SJSA1 (cell line): ENCODE measurements at places on chromosomes 2 and 18. TPM values are rescaled to one million over a fixed set of nuclear protein-coding genes. Genes with fewer than 3 reads are reported as not detected.

The LIMS4 gene
- 2.3 and 2.7 TPM in 2 replicates for total RNA-seq

The SULT1C4 gene
- 0.25 and 1.7 TPM in 2 replicates for total RNA-seq

The SPATA3 gene
- not detected in 2 replicates for total RNA-seq

The DCC gene
- not detected in 2 replicates for total RNA-seq

The SKA1 gene
- total RNA-seq, result 70.2 and 71.5 TPM in 2 replicates

The DNAJC5G gene
- not detected in 2 replicates for total RNA-seq

The LIMS1 gene
- 106 and 169 TPM in 2 replicates for total RNA-seq

The TCF4 gene
- total RNA-seq, result 33.6 and 55.8 TPM in 2 replicates

The TM4SF20 gene
- not detected in 2 replicates for total RNA-seq

The DSG2 gene
- total RNA-seq, result 48.2 and 65.5 TPM in 2 replicates

The COLEC11 gene
- total RNA-seq, result not detected in 2 replicates

The SERPINB4 gene
- 0.26 TPM in 1 of 2 replicates, not detected in the other for total RNA-seq

The SCYGR7 gene
- not detected in 2 replicates for total RNA-seq

The IGFBP2 gene
- 0.32 and 0.60 TPM in 2 replicates for total RNA-seq

The SCG2 gene
- total RNA-seq, result 5.0 and 6.2 TPM in 2 replicates

The LPIN2 gene
- total RNA-seq, result 13.7 and 21.0 TPM in 2 replicates

The RAD51AP2 gene
- total RNA-seq, result not detected in 2 replicates

The SKOR2 gene
- not detected in 2 replicates for total RNA-seq

The DNAH6 gene
- 0.58 and 1.1 TPM in 2 replicates for total RNA-seq

The SRD5A2 gene
- total RNA-seq, result not detected in 2 replicates

The INPP4A gene
- 5.8 and 16.9 TPM in 2 replicates for total RNA-seq

The PDCD1 gene
- total RNA-seq, result not detected in 2 replicates
